H7 (cell line): ENCODE measurements at places on chromosomes 5 and 9.

DNA sequence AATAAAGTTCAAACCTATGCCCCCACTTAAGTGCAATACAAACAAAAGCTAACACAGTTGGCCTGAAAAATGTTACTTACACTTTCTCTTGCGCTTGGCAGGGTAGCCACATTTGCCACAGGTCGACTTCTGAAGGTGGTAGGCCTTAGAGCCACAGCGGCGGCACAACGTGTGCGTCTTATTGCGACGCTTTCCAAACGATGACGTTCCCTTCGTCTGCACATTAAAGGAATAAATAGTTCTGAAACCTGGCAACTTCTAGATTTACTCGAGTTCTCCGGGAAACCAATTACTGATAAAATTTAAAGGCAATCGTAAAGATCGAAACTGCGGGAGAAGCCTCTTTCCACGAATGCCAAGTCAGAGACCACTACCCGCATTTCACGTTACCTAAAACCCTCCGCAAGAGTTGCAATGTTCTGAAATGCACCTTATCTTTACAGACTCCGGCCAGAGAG lies 602 bp downstream of the RPL37 start:
- no peak for DNase-seq

GRCh38 chr9:90787771-90788460 lies 13.7 kb upstream of the SYK start:
- DNase-seq: no peak

GRCh38 chr5:177496070-177496726 lies 1.2 kb downstream of the PDLIM7 start:
- peak; percentile 78 for DNase-seq

- DNase-seq: no peak
Observed at GRCh38 chr5:64587370-64587769, 81.6 kb downstream of the RGS7BP start.

- no peak for DNase-seq
Observed at GRCh38 chr9:98134702-98135557, 15.9 kb upstream of the TRIM14 start.

- DNase-seq: no peak
Observed at GRCh38 chr5:40045429-40045828, 620.6 kb upstream of the DAB2 start.

- no peak for DNase-seq
Observed at GRCh38 chr5:97127727-97128126, 14.7 kb downstream of the LIX1 start.

- no peak for DNase-seq
Observed at GRCh38 chr9:124134526-124134925, 123.0 kb downstream of the LHX2 start.

DNA sequence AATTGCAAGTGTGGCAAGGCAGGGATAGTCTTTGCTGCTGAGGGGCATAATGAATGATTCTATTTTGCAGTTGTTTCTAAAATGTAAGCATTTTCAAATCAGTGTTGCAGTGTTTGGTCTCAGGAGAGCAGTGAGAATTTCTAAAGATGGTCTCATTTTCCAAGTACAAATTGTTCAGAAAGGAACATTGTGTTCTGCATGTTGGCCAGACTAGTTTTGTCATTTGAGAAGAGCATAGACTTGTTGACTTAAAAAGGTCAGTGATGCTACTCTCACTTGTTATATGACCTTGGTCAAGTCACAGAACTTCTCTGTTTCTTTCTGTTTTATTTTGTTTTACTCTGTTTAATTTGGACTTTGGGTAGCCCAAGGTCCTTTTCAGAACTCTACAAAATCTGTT lies 344.6 kb downstream of the OSTF1 start:
- no peak for DNase-seq

DNA sequence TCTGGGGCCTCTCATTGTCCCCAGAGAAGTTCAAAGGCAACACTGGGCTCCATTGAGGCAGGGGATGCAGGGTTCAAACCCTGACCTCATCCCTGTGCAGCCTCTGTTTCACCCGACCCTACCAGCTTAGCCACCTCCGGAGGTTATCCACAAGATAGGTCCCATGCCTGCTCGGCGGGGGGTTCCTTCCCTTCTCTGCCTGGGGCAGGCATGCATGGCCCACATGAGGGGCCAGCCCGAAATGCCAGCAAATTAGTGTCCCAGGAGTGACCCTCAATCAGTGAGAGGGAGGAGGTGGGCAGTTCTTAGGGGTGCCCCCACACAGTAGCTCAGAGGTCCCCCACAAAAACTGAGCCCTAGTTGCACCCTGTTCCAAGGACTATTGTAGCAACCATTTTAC lies 24.8 kb upstream of the FUBP3 start:
- no peak for DNase-seq

DNA sequence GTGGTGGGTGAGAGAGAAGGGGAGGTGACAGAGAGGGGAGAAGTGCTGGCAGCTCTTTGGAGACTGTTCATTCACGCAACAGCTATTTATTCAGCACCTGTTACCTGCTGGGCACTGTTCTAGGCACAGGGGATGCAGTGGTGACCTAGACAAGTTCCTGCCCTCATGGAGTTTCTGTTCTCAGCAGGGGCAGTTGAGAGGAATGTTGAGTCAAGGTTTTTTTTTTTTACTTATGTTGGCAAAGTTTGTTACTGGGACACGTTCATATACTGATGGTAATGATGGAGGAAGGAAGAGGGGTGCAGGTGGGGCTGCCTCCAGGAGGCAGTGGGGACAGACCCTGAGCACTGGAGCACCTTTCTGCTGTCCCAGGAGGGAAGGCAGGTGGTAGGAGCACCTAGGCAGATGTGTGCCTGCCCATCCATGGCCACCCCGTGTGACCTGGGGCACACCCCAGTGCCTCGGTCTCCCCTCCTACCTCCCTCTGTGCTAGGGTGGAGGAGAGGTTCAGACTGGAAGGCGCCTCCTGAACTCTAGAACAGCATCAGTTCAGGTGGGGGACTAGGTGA lies 49.4 kb upstream of the SLC25A51 start:
- DNase-seq: no peak

DNA sequence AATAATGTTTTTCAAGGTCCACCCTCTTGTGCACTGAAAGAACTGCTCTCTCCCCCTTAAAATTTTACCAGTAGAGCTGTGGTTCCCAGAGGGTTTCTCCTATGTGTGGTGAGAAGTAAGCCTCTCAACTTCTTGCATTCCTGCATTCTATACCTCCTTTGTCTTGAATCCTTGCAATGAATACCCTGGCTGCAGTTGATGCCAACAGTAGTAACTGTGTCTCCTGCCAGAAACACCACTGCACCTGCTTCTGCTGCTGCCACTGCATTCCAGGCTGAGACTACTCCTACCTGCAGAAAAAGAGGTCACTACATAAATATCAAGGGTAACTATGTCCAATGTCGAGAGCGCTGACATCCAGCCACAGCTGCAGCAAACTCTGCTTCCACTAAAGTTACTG lies 203.7 kb downstream of the TMEM167A start:
- DNase-seq: peak; percentile 16

GRCh38 chr5:65779643-65780042 lies 57.6 kb downstream of the NLN start:
- DNase-seq: no peak

GRCh38 chr5:141716468-141716867 lies 34.4 kb upstream of the ARAP3 start:
- DNase-seq: no peak

DNA sequence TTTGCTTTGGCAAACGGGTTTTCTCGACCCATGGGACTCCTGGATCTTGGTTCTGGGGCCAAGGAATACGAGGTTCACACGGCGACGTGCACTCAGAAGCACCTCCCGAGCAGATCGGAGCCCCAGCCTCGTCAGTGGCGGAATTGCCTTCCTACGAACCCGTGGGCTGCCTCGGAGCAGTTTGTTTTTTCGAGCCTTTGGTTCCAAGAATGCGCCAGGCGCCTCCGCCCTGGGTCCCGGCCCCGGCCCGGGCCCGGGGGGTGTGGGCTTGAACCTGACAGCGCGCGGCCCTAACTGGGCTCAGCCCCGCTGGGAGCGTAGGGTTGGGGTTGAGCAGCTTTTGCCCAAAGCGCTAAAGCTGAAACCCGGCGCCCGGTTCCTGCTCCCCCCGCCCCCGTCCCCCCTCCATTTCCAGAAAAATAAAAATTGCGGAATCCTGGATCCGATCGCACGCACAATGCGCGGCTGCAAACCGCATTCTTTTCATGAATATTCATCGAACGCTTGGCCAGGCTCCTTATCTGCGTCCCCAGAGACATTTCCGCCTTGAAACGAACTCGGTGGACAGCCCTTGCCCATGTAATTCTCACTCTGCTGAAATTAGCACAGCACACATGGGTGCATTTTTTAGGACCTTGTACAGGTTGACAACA lies 1.0 kb downstream of the BASP1 start:
- DNase-seq: peak; percentile 70

DNA sequence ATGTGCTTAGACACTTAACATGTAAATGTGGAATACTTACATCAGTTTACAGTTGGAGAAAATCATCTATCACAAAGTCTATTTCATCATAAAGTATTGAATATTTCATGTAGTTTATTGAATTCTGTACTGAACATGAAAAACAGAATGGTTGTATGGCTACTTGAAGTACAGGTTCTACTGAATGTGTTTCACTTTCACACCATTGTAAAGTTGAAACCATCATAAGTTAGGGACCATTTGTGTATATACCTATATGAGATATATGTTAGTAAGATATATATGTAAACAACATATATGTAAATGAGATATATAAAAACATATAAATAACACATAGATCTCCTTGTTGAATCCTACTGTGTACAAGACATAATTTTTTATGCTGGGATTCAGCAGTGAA lies 63.0 kb upstream of the TAF11L2 start:
- DNase-seq: no peak

- no peak for DNase-seq
Observed at GRCh38 chr9:98654247-98654646, 54.5 kb downstream of the GABBR2 start.

DNA sequence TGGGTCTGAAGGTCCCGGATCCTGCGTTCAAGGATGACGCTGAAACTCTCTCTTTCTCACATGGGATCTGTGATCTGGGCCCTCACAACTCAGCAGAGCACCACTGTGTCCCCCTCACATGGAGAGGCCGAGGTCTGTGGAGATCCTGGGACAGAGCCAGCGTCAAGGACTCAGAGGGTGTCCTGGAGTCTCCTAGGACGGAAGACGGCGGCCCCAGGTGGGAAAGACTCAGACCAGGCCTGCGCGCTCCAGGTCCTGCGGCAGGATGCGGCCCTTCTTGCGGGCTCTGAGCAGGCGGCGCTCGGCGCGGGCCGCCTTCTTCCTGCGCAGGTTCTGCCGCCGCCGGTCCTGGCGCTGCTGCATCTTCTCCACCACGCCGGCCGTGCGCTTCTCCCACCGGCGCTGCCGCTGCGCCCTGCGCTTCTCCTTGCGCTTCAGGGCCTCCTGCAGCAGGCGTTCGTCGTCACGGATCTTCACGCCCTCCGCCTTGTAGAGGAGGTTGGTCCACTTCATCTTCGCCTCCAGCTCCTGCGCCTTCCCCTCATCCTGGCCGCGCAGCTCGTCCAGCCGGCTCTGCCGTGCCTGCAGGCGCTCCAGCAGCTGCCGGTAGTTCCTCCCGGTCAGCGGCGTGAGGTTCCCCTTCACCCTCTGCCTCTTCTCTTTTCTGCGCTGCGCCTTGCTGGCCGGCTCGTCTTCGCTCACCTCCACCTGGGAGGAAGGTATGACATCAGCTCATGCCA lies 4.2 kb downstream of the SURF6 start:
- DNase-seq: no peak

GRCh38 chr9:27333241-27334052 lies 36.5 kb upstream of the EQTN start:
- DNase-seq: peak; percentile 90

DNA sequence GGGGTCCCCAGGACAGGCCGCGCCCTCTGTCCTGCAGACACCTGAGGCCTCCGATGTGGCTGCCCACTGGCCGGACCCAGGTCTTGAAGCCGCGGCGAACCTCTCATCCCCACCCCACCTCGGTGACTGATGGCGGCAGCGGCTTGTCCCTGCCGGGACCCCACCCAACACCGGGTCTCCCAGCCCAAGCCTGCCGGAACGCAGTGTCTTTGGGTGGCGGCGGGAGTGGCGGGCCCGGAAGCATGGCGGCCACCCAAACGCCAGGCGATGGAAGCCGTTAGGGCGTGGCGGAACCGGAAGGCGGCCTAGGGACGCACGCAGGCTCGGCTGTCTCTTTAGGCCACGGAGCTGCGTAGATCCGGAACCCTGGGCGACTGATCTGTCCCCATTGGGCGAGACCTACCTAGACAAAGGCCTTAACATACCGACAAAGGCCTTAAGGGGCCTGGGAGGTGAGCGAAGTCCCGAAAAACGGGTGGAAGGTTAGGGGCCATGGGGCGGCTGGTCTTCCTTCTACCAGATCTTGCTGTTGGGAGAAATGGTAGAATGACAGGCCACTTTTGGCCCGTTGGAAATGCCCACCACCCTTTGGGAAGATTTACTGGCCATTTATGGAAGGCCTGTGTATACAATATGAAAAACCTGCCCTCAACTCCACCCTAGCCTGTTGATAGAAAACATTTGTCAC lies 94.6 kb upstream of the SMC2 start:
- peak; percentile 11 for DNase-seq

GRCh38 chr9:135281151-135281550 lies 193.7 kb downstream of the OLFM1 start:
- peak; percentile 92 for DNase-seq

DNA sequence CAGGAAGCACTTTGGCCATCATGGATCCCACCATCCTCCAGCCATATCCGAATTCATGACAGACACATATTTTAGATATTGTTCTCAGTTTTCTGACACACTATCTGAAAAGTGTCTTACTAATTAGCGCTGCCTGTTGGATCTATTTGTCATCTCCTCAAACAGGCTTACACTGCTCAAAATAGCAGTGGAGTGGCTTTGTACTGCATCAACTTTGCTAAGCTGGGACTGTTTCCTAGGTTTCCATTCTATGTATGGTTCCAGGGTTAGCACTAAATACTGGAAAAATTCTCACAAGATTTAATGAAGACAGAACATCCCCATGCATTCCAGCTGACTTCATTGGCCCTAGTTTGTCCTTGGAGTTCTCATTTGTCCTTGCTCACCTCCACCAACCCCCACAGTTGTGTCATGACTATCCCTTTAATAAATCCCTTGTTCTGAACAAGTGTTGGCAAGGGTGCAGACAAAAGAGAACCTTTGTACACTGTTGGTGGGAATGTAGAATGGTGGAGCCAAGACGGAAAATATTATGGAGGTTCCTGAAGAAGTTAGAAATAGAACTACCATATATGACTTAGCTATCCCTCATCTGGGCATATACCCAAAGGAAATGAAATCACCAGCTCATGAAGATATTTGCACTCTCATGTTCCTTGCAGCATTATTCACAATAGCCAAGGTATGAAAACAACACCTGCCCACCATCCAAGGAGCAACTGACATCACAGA lies 136.5 kb upstream of the RAI14 start:
- no peak for DNase-seq

- no peak for DNase-seq
Observed at GRCh38 chr5:175104677-175105076, 339.3 kb downstream of the DRD1 start.

DNA sequence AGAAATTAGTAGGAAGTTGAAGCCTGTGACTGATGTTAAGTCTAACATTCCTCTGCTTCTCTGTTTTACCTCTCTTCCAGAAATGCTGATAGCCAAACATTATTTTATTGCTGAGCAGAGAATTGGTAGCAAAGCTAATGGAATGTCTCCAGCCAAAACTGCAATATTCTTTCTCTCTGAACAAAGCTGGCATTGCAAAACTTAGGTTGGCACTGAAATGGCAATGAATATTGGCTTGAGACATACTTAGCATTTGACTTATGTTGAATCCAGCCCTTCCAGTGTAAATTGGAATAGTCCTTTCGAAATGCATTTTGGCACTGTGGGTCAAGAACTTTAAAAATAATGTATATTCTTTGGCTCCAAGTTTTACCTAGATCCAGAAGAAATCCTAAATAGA lies 21.1 kb downstream of the FAF2 start:
- DNase-seq: no peak
